ENCODE measurements at places on chromosomes 4 and X.

GRCh38 chr4:103719830-103720207 is at the start of gene TACR3:
TACR3 (minus strand) TSS chr4:103719985; CDS start chr4:103719675, 310 bp downstream.
- DNase-seq, result no peak

- peak; percentile 31 for DNase-seq
These were observed 290.8 kb downstream of the TENM3 start for GRCh38 chr4:182533964-182534363.

- DNase-seq, result no peak
These were observed 100.1 kb downstream of the CXXC4 start for GRCh38 chr4:104394406-104395167.

DNA sequence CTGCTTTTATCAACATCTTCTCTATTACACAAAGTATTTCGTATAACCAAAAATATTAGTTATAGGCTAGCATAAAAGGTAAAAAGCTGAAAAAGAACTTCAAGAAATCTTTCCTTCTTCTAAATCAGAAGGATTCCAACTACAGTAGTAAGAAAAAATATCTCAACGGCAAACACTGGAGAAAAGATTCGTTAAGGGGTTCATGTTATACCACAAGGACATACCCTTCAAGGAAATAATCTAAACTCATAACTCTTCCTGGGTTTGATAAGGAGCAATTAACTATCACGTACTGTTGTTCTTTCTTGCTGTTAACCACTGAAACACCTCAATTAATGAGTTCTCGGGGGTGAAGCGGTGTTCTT is 1.5 kb downstream of the SMIM14 start:
- no peak for DNase-seq

DNA sequence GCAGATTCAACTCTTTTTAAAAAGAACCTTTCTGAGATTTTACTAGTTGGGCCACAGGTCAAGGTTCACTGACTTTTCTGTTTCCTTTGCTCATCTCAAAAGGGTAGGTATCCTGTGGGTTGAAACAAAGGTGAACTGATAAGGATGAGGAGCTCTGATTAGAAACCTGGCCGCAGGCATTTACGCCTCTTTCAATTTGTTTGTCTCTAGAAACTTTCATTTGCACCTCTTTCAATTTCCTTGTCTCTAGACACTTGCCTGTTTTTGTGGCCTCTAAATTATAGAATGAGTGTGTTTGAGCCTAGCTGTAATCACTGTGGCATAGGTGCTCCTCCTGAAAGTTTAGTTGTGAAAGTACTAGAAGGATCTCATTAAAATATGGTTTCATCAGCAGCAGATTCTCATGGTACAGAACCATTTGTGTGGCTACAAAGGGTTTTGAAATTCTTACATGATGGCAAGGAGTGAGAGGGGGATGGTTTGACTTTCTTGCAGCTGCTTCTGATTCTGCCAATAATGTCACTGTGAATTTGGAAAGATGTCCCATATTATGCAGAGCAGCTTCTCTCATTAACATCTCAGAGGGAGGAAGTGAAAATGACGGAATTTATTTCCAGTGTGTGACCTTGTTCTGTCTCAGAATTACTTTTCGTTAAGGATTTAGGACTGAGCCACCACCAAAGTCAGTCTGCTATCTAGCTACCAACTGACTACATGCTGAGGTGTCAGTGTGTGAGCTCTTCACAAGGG is 142.2 kb downstream of the SH2D1A start:
- no peak for DNase-seq
